Activated CD4-positive, alpha-beta memory T cell treated with anti-CD3 and anti-CD28 coated beads, Interleukin-2, amount 10 ng/mL, durations not matched to agents 7 days and 5 days (primary cell): ENCODE measurements at places on chromosomes 2 and 18. TPM values are rescaled to one million over a fixed set of nuclear protein-coding genes. Genes with fewer than 3 reads are reported as not detected.

DNA sequence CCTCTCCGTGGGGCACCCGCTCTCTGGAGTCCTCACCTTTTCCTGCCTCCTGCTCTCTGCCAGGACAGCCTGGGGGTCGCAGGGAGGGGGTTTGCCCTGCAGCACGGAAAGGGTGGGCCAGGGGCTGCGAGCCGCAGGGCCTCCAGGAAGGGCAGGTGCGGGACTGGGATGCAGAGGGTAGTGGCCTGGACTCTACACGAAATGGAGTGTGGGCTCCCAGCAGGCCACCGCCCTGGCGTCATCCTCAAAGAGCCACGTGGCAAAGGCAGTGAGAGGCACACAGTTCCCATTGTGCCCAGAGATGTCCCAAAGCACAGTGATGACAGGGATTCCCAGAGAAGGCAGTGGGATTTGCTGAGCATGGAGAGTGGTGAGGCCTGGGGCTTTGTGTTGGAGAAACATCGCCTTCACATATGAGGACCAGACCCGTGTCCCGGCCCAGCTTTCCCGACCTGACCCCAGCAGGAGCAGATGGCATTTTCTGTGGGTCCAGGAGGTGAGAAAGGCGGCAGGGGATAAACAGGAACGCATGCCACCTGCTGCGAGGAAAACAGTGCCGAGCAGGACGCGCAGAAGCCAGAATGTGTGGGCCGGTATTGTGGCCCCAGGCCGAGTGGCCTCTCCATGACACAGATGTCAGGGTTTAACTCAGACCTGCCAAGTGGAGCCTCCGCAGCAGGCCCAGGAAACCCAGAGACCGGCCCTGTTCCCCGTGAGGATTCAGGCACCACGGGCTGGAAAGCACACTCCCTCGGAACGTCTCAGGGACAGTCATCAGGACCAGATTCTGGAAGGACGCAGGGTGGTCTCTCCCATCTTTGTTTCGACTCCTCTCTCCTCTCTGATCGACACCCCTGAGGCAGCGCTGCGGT is 855.5 kb upstream of the SALL3 start:
- DNase-seq: no peak

DNA sequence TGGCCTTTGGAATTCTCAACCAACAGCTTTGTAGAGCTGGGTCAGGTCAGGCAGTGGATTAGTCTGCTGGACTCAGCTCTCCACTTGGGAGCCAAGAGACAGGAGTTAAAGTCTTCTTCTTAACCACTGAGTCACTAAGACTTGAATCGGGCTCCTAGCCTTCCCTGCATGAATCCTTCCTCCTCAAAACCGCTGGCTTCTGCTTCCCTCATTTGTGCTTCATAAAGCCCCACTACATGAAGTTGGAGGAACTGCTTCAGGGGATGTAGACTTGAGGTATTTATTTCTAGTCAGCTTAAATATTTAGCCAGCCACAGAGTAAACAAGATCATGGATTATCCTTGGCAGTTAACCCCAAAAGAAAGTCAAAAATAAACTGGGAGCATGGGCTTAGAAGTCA is 536.3 kb upstream of the TNP1 start:
- no peak for DNase-seq

DNA sequence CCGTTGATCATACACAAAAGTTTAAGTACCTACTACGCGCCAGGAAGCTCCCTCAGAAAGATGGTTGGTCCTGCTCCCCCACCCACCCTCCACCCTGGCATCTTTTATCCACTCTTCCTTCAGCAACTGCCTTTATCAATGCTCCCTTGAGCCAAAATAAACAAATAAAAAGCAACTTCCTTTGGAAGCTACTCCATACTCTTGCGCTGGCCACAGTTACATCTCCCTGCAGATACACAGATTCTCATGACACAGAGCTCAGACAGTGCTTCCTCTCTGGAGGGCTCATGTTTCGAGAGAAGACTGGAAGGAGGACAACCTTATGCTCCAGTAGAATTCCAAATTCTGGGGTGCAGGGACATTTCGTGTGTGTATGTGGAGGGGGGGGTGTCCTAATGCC is 3.8 kb upstream of the STEAP3 start:
- no peak for DNase-seq

- no peak for DNase-seq
Observed at GRCh38 chr2:240189686-240190085, 49.2 kb upstream of the OTOS start.

GRCh38 chr2:1479346-1479745 is 66.1 kb downstream of the TPO start:
- no peak for DNase-seq

GRCh38 chr2:101889460-101890098 is 102.2 kb upstream of the IL1R2 start:
- DNase-seq: no peak

DNA sequence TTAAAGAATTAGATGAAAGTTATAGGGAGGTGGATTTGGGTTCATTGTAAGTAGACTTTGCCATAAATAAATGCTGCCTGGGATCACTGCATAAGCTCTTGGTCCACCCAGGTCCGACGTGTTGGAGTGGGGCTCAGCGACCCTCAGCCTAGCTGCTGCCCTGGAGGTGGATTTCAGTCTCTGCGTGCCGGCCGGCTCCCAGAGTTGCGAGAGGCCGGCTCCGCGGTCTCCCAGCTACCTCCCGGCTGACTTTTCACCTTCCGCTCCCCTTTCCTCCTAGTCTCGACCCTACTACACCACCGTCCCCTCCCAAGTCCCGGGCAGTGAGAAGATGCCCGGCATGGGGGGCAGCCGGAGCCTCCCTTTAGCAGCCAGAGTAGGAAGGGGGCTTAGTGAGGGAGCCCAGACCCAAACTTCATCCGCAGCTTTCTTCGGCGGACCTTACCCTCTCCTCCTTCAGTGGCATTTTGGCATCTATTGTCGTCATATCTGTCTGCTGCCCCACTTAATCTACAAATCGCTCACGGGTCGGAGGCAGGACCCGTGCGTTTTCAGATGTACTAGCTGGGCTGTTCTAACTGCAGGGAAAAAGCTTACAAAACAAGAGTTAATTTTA is 8.1 kb downstream of the EMX1 start:
- DNase-seq: no peak

The CIB4 gene
- total RNA-seq: not detected

The SP140L gene
- 88.0 TPM for total RNA-seq

The FAM228B gene
- 8.4 TPM for total RNA-seq

The UBE2F gene
- total RNA-seq: 77.5 TPM
